ENCODE measurements at places on chromosomes 5 and 9.

GRCh38 chr9:21154018-21154608 is 12.3 kb downstream of the IFNA21 start:
- DNase-seq, result peak; percentile 34

- peak; percentile 40 for DNase-seq
Observed at GRCh38 chr5:141846031-141846430, 32.2 kb downstream of the PCDH1 start.

GRCh38 chr9:136057236-136058081 is 37.6 kb downstream of the NACC2 start:
- no peak for DNase-seq

DNA sequence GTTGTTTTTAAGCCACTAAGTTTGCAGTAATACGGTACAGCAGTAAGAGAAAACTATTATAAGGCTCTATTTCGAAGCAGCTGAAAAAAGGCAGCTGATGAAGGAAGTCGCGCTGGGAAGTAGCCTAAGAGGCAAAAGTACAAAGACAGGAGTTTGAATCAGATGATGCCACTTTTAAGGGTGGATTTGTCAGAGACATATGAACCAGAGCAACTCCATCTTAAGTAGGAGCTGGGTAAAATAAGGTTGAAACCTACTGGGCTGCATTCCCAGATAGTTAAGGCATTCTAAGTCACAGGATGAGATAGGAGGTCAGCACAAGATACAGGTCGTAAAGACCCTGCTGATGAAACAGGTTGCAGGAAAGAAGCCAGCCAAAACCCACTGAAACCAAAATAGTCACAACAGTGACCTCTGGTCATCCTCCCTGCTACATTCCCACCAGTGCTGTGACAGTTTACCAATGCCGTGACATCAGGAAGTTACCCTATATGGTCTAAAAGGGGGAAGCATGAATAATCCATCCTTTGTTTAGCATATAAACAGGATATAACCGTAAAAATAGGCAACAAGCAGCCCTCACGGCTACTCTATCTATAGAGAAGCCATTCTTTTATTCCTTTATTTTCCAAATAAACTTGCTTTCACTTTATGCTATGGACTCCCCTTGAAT is 91.8 kb upstream of the PRSS3 start:
- no peak for DNase-seq

- DNase-seq, result no peak
Observed at GRCh38 chr9:111514967-111515366, 10.0 kb upstream of the ZNF483 start.

- DNase-seq, result no peak
Observed at GRCh38 chr5:151118913-151119575, 38.2 kb upstream of the TNIP1 start.

DNA sequence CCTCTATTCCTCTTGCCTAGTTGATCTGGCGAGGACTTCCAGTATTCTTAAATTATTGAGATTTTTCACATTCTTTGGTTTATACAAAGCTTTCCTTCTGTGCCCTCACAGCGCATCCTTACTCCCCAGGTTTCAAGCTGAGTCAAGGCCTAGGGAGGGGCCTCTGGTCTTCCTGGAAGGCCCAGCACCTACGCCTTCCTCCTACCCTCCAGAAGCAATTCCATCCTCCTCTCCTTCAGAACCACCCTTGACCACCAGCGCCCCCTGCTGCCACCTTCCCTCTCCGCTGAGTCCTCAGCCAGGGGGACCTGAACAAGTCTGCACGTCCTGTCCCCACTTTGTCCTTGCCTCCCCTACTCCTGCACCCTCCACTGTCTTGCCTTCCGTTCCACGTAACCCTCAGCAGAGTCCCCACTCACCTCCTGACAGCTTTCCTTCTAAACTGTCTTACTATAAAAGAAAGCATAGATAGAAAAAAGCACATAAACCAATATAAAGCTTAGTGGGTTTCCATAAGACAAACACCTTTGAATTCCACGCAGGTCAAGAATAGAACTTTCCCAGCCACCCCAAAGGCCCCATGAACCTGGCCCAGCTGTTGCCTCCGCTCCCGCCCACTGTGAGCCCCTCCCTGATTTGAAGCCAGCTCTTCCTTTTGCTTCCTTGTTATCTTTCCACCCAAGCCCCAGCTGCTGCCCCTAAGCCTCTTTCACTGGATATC is 63.0 kb upstream of the CTSL start:
- peak; percentile 91 for DNase-seq

- DNase-seq, result no peak
Observed at GRCh38 chr5:142860270-142860669, 90.1 kb downstream of the ARHGAP26 start.

GRCh38 chr5:22852807-22853660 is at the start of gene CDH12:
Gene CDH12 (minus strand): TSS chr5:22853344.
- DNase-seq, result no peak

GRCh38 chr9:36426945-36427344 is 26.9 kb upstream of the RNF38 start:
- no peak for DNase-seq

Data from EL (cell line).